ENCODE measurements at places on chromosomes 12 and 14. TPM values are rescaled to one million over a fixed set of nuclear protein-coding genes. Genes with fewer than 3 reads are reported as not detected.

DNA sequence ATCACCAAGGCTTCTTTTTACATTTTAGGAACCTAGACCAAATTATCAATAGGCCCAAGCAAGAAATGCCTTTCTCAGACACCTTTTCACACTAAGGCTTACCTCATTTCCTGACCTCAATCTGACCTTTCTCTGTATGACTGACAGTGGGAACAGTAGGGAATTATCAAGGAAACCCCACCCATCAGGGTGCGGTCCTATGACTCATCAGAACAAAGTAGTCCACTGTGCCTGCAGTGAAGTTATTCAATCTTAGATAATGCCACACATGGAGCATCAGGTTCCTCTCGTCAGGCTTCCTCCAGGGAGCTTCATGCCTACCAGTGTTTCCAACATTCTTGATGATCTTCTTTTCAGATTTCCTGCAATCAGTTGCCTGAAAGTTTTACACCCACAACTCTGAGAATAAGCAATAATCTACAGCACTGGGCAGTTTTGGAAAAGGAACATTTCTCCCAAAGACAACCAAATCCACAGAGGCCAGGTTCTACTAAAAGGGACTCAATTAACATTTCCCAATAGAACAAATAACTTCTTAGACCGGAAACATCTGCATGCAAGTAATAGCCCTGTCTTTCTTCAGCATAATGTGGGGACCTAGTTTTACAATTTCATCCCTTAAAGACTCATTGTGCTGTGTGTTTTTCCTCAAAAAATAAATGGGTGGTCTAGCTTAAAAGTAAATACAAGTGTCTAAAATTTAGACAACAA, 35.9 kb upstream of the TMTC2 start:
- H3K4me1 ChIP-seq = no peaks in the 10 kb centered on the region
- no peaks in the 10 kb centered on the region for H3K36me3 ChIP-seq
- H3K27ac ChIP-seq = no peak overlapping the region
- no peaks in the 10 kb centered on the region for H3K27me3 ChIP-seq

- no peaks in the 10 kb centered on the region for H3K27me3 ChIP-seq
- no peak for DNase-seq
- H3K27ac ChIP-seq = no peak overlapping the region
- H3K4me3 ChIP-seq = no peak overlapping the region
Measured at GRCh38 chr14:96117101-96117897, 78.1 kb downstream of the C14orf132 start.

GRCh38 chr12:52525661-52526499, 5.7 kb upstream of the KRT5 start:
- no peaks in the 10 kb centered on the region for H3K4me1 ChIP-seq
- peak; percentile 89 for DNase-seq
- H3K4me3 ChIP-seq = no peak overlapping the region
- H3K27ac ChIP-seq = no peak overlapping the region

DNA sequence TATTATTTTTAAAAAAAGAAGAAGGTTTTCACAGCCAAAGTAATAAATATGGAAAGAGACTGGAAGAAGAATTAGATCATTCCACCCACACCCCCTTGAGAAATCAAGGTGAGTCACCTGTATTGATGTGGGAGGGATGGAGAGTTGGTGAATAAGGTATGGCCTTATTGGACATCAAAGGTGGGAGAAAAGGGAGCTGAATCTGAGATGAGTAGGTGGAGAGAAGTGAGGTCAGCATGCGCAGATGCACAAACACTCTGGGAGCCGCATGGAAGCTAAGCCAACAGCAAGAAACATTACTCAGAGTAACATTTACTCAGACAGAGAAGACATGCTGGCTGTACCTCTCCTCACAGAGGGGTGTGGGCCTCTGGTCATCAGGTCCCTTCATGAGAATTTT, 113.1 kb upstream of the FOXG1 start:
- no peak for DNase-seq
- H3K4me3 ChIP-seq = no peak overlapping the region
- H3K27ac ChIP-seq = no peak overlapping the region
- H3K36me3 ChIP-seq = no peaks in the 10 kb centered on the region
- H3K4me1 ChIP-seq = no peaks in the 10 kb centered on the region

GRCh38 chr14:70802379-70802778, 6.9 kb downstream of the MAP3K9 start:
- no peak overlapping the region for H3K4me3 ChIP-seq
- no peaks in the 10 kb centered on the region for H3K36me3 ChIP-seq
- H3K27ac ChIP-seq = no peak overlapping the region
- peaks cover 9% of the 10 kb centered on the region for H3K27me3 ChIP-seq

- no peak overlapping the region for H3K4me3 ChIP-seq
- no peaks in the 10 kb centered on the region for H3K36me3 ChIP-seq
- H3K27ac ChIP-seq = no peak overlapping the region
Measured at GRCh38 chr12:19404242-19404880, 34.9 kb upstream of the AEBP2 start.

DNA sequence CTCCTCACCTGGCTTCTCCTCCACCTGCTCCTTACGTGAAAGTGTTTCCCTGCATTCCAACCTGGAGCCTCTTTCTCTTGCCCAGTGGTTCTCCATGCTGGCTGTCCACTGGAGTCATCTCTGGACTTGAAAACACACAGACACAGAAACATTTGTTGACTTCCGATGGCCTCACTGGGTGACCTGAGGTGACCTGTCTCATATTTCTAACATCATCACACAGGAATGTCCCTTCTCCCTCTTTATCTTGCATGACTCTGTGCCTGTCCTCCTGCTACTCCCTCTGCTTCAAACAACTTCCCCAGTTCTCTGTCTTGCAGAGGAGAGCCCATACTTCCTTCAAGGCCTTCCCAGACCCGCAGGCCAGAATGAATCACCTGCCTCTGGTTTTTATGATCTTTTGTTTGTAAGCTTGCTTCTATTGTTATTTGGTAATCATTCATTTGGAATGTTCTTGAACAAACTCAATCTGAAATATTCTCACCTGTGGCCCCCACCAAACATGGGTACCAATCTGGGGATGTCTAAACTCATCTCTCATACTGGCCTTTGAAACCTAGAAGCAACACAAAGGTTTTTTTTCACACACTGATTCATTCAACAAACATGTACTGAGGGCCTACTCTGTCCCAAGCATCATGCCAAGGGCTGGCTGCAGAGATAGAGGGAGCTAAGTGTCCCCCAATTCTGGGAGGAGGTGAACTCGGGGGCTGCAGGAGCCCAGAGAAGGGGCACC, 9.7 kb upstream of the RIN3 start:
- H3K4me3 ChIP-seq = no peak overlapping the region
- no peak overlapping the region for H3K27ac ChIP-seq
- no peak for DNase-seq
- no peaks in the 10 kb centered on the region for H3K36me3 ChIP-seq

- H3K4me3 ChIP-seq = peak within 1 kb of the TSS; percentile 4
- peak within 1 kb of the TSS; percentile 83 for H3K27ac ChIP-seq
- DNase-seq = no peak
- no peaks in the 10 kb centered on the region for H3K36me3 ChIP-seq
Measured at GRCh38 chr14:96255501-96256366, at the start of gene BDKRB1. Gene BDKRB1 (plus strand): TSS chr14:96256210. CDS start chr14:96263683, 7,473 bp downstream.

GRCh38 chr12:47360771-47361388, 281.1 kb upstream of the AMIGO2 start:
- peak overlapping the region; percentile 41 for H3K27ac ChIP-seq
- no peaks in the 10 kb centered on the region for H3K27me3 ChIP-seq
- H3K36me3 ChIP-seq = no peaks in the 10 kb centered on the region
- no peak for DNase-seq
- no peaks in the 10 kb centered on the region for H3K4me1 ChIP-seq

- peak overlapping the region; percentile 59 for H3K4me3 ChIP-seq
- DNase-seq = no peak
- no peaks in the 10 kb centered on the region for H3K27me3 ChIP-seq
- H3K36me3 ChIP-seq = no peaks in the 10 kb centered on the region
- peak overlapping the region; percentile 96 for H3K27ac ChIP-seq
Measured at GRCh38 chr12:120290609-120291305, 946 bp downstream of the RNU4-2 start.

GRCh38 chr14:102902086-102902485, 20.4 kb upstream of the AMN start:
- DNase-seq = no peak
- no peak overlapping the region for H3K27ac ChIP-seq
- H3K36me3 ChIP-seq = peaks cover 10% of the 10 kb centered on the region
- H3K4me3 ChIP-seq = no peak overlapping the region
- H3K27me3 ChIP-seq = no peaks in the 10 kb centered on the region

DNA sequence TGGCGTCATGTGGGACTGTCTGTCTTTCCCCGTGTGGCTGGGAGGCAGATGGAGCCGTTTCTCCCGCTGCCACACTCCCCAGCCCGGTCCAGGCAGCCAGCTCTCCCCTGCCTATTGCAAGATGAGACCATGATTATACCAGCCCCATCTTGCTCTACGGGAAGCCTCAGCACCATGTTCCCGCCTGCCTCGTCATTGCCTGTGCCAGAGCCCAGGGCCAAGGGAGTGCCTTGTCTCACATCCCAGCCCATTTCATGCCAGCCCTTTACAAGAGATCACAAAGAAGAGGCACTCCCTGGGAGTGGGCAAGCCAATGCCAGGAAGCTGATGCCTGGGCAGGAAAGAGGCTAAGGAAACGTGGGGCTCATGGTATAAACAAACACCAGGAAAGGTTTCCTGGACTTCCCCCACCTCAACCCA, 23.9 kb downstream of the GPR68 start:
- no peak overlapping the region for H3K27ac ChIP-seq
- peaks cover 86% of the 10 kb centered on the region for H3K36me3 ChIP-seq
- peaks cover 18% of the 10 kb centered on the region for H3K4me1 ChIP-seq
- no peak for DNase-seq
- no peaks in the 10 kb centered on the region for H3K27me3 ChIP-seq
- no peak overlapping the region for H3K4me3 ChIP-seq

DNA sequence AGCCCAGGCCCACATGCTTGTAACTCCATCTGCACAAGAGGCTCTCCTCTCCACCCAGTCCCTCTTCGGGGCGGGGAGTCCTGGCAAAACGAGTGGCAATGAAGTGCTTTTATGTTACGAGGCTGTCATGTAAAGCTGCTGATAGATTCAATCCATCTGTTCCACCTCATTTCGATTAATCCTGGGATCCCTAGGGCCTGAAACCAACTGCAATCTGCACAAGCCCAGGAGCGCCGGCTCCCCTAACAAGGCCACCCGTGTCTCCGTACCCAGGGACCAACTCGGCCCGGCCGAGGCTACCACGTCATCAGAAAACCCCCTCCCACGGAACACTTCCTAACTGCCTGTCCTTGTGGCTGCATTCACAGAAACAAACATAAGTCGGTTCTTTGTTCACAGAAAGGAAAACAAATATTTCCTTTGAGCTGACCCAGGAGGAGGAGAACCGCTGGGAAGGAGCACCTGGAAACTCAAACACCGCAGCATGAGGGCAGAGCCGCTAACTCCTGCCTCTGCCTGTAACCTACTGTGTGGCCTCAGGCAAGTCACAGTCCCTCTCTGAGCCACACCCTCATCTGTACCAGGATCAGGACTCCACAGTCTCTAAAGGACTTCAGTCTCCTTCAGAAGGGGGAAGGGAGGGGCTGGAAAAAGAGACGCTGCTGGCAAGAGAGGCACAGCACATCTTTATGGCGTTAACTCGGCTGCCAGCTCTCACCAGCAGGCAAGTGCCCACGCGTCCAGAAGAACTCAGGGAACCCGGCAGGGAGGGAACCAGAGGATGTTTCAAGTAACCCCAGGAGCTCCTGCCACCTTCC, 47.8 kb downstream of the CCDC88C start:
- H3K27me3 ChIP-seq = peaks cover 4% of the 10 kb centered on the region
- H3K4me3 ChIP-seq = no peak overlapping the region
- H3K36me3 ChIP-seq = no peaks in the 10 kb centered on the region
- no peak overlapping the region for H3K27ac ChIP-seq

- no peak for DNase-seq
- no peak overlapping the region for H3K27ac ChIP-seq
- H3K27me3 ChIP-seq = no peaks in the 10 kb centered on the region
- H3K4me1 ChIP-seq = peaks cover 58% of the 10 kb centered on the region
- H3K36me3 ChIP-seq = no peaks in the 10 kb centered on the region
Measured at GRCh38 chr12:93706824-93707223, 29.6 kb downstream of the CRADD start.

DNA sequence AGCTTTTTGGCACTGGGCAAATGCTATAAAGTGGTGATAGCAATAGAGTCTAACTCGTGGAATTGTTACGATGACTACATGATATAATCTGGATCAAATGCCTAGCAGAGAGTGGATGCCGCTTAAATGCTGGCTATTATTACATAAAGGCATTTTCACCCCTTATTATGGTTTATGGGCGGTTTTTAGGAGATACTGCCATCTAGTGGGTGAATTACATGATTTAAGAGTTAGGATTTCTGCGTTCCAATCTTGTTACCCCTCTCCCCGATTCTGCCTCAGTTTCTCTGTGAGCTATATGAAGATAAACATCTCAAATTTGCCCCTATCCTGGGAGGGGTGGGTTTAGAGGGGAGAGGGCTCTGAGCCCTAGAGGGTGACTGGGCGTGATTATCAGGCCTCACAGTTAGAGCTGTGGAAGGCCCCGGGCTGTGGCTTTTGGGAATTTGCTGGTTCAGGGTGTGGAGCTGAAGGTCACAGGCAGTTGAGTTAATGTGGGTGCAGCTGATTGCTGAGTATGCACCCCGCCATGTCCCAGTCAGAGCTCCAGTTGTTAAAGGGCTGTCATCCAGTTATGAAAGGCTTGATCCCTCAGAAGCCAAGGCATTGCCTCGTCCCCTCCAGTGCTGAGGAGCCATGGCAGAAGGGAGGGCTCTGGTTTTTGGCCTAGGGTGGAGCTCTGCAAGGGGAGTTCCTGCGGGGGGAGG, 14.4 kb downstream of the CLSTN3 start:
- H3K36me3 ChIP-seq = peaks cover 14% of the 10 kb centered on the region
- no peaks in the 10 kb centered on the region for H3K4me1 ChIP-seq
- no peak for DNase-seq
- H3K27ac ChIP-seq = no peak overlapping the region
- no peaks in the 10 kb centered on the region for H3K27me3 ChIP-seq

DNA sequence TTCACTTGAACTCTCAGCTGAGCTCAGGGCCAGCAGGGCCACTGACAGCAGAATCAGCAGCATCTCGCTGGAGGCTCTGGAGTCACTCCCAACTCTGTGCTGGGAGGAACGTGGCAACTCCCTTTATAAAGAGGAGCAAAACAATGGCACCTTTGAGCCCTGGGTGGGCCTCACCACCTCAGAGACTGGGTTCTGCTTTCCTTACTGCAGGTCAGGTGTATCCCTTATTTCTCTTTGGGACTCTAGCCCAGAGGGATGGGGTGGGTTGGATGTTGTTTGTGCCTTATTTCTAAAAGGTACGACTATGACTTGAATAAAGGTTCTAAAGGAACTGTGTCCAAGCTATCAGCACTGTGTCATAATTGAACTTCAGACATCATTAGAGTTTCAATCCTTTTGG, at the start of gene PRB4:
TSS of gene PRB4 (minus strand) at position 101 of the 400 bp plus-strand sequence. CDS start at position 63, 38 bp downstream.
- no peaks in the 10 kb centered on the region for H3K36me3 ChIP-seq
- no peak within 1 kb of the TSS for H3K4me3 ChIP-seq
- no peak for DNase-seq
- no peaks in the 10 kb centered on the region for H3K27me3 ChIP-seq
- H3K4me1 ChIP-seq = no peaks in the 10 kb centered on the region
- no peak within 1 kb of the TSS for H3K27ac ChIP-seq

FAM186B gene
- 0.46 TPM for total RNA-seq

SERPINA1 gene
- total RNA-seq = 2.1 TPM

SERPINA6 gene
- total RNA-seq = not detected

HPD gene
- 0.65 TPM for total RNA-seq

GLIPR1L1 gene
- total RNA-seq = not detected
